RWPE1 (cell line): ENCODE measurements at places on chromosomes 2 and 18.

DNA sequence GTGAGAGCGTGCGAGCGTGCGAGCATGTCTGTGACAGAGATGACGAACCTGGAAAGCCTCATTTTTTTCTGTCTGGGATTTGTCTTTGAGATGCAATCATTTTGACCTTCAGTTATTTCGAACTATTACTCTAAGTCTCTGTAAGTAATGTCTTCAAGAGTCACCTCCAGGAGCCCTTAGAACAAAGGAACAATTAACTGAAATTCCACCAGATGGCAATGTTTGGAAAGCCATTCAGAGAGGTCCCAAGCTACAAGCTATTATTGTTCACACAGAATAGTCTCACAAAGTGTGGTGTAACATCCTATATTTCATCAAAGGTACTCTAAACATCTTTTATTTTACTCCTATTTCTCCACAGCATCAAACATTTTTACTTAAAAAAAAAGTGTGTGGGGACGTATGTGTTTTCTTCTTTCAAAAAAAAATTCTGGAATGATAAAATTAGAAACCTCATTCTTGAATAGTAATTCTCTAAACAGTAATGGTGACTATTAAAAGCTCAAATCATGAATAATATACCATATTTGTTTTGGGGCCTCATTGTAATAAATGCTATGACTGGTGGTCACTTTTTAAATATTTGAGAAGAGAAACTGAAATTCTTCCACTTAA is 35.1 kb upstream of the MAPRE2 start:
- peak; percentile 31 for DNase-seq

- DNase-seq: no peak
These were observed 458.0 kb downstream of the CPS1 start for GRCh38 chr2:211014376-211014775.

- no peak for DNase-seq
These were observed 927.6 kb upstream of the FANCL start for GRCh38 chr2:59168766-59169165.

- no peak for DNase-seq
These were observed 10.2 kb upstream of the GTF2A1L start for GRCh38 chr2:48607307-48608014.

GRCh38 chr2:86414996-86415395 is 26.2 kb upstream of the KDM3A start:
- DNase-seq: peak; percentile 40

- DNase-seq: no peak
These were observed 23.5 kb downstream of the HADHB start for GRCh38 chr2:26268213-26268612.

GRCh38 chr2:193561054-193561453 is 1366.3 kb upstream of the TMEFF2 start:
- DNase-seq: no peak

DNA sequence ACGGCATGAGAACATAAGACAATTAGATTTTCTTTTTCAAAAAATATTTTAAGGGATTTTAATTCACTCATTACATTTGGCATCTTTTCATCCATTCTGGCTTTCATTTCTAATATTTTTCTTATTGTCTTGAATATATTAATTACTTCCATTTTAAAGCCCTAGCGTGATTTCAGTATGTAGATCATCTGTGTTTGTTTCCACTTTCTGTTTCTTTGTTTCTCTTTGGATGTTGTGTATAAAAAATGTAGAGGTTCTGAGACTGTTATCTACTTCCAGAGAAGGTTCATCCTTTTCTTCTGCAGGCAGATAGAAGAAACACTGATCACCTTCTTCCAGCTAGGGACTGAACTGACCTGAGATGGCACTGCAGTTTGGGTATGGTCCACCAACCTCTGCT is 664.4 kb upstream of the SLC39A10 start:
- no peak for DNase-seq

DNA sequence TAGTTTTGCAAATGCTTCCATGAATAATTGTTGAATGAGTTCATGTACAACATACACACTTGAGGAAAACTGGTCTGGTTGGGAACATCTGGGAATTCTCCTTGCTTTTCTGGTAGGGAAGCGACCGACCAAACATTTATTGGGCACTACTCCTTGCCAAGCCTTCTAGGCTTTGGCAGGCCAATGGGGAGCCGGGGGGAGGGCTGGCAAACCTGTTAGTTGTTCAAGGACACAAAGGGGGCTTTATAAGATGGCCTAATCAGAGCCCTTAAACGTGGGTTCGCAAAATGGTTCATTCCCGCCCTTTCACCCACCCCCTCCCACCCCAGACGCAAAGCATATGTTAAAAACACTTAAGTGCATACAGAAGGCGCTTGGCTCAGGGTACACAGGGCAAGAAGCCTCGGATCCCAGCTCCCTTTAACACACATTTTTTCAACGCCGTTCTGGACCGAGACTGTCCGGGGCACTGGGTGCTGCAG is 844 bp upstream of the VSNL1 start:
- DNase-seq: no peak

DNA sequence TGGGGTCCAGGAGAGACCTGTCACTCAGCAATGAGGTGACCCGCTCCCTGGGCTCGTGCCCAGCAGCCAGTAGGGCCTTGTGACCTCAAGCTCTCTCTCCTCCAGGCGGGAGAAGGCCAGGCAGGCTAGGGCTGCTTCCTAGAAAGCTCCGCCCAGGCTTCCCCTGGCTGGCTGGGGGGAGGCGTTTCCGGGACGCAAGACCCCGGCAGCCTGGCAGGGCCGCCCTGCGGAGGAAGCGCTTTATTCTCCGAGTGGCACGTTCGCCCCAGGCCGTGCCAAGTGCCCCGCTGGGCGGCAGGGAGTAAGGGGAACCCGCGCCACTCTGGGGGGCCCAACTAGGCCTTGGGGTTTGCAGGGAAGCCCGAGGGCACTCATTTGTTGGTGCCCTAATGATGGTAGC is 21.2 kb upstream of the EPAS1 start:
- DNase-seq: no peak

GRCh38 chr2:197759013-197759412 is 26.1 kb downstream of the BOLL start:
- DNase-seq: no peak

DNA sequence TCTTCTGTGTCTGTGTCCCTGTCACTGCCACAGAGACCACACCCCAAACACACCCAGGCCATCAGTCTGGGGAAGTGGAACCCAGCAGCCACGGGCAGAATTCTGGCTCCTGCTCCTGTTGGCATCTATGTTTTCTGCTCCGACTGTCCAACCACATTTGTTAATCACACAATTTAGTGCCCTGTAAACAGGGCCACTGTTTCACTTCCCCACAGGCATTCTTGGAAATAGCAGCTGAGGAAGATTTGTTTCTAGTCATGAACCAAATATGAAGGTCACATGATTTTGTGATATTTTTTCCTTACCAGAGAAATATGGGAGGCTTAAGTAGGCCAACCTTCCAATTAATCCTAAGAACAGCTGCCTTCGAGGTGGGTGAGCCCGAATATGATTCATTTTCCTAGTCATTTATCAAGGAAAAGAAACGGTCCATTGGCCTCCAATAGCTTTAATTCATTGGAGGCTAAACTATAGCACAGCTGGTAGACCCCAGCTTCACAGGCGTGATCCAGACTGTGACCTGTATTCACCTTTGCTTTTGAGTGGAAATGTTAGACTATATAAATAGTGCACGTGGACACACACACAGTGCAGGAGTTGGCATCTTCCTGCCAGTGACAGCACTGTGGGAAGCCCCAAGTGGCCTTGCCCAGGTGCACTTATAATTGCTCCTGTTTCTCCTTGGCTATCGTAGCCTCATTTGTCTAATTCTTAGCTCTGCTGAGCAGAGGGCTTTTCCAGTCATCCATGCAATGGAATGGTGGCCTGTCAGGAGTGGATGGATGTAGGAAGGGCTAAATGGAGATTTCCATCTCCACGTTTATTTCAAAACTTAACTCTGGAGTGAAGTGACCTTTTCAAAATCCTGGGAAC is 267.9 kb downstream of the LPIN1 start:
- DNase-seq: no peak

DNA sequence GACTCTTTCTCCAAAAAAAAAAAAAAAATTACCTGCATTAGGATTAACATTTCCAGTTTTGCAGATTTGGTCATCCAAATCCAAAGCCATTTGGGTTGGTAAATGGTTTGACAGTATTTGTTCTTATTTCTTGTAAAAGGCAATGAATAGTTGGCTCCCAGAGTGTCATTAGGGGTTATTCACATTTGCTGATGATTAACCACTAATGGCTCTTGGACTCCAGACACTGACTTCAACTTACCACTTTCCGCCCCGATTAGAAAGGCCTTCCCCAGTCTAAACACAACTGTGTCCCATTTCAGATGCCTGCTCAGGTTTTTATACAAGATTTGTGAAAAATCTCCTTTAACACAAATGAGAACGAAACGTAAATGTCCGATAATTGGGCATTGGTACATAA is 9.6 kb upstream of the TGIF1 start:
- no peak for DNase-seq

GRCh38 chr2:38602732-38603401 is at the start of gene HNRNPLL:
TSS of gene HNRNPLL (minus strand) at chr2:38602928. CDS start at chr2:38602626, 302 bp downstream.
- peak; percentile 99 for DNase-seq

DNA sequence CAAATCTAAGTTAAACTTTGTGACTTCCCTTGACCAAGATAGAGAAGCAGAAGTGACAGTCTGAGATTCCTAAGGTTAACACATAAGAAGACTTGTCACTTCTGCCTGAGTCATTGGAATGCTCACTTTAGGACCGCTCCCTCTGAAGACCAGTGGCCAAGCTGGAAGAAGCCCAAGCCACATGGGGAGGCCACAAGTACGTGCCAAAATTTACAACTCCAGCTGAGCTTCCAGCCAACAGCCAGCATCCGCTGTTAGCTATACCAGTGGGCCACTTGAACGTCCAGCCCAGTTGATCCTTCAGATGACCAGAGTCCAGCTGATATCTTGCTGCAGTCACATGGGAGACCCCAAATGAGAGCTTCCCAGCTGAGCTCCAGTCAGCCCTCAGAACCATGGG is 18.1 kb upstream of the ANTXR1 start:
- no peak for DNase-seq

- no peak for DNase-seq
These were observed 115.1 kb downstream of the KCNE4 start for GRCh38 chr2:223166983-223167650.

GRCh38 chr2:12858786-12859185 is 142.1 kb downstream of the TRIB2 start:
- no peak for DNase-seq

- DNase-seq: no peak
These were observed 31.7 kb downstream of the PCARE start for GRCh38 chr2:29042561-29043075.

DNA sequence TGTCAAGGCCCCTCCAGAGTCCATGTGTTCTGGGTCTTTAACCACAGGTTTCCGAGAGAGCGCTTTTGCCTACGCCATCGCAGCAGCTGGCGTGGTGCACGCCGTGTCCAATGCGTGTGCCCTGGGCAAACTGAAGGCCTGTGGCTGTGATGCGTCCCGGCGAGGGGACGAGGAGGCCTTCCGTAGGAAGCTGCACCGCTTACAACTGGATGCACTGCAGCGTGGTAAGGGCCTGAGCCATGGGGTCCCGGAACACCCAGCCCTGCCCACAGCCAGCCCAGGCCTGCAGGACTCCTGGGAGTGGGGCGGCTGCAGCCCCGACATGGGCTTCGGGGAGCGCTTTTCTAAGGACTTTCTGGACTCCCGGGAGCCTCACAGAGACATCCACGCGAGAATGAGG is 9.3 kb downstream of the WNT10A start:
- no peak for DNase-seq

GRCh38 chr2:222514901-222515300 is 90.6 kb downstream of the SGPP2 start:
- no peak for DNase-seq

- DNase-seq: no peak
These were observed 29.4 kb upstream of the EIF2AK3 start for GRCh38 chr2:88656690-88657089.

DNA sequence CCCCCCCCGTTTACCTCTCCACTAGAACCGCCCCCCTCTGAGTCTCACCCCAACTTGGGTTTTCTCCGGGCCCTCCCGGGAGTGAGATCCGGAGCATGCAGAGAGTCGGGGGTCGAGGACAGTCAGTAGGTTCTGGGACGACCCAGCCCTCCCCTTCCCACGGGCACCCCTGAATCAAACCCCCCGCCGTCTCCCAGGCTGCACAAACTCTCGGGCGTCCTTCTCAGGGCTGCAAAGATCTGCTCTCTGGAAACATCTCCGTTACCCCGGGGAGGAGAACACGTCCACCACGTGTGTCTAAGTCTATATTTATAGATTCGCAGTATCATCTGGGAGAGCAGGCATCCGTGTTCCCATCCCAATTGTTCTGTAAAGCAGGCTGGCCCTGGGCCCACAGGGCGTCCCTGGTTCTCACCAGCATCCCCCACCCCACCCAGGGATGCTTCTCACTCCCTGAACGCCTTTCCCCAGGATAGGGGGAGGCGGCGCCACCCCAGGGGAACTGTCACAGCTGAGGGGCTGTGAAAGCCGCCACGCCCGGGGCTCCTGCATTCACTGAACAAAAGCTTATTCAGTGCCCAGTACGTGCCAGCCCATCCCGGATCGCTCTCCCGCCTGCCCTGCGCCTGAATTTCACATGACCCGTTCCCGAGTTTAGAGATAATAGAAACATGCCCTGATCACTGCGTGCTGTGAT is 765 bp upstream of the DIPK1C start:
- no peak for DNase-seq

DNA sequence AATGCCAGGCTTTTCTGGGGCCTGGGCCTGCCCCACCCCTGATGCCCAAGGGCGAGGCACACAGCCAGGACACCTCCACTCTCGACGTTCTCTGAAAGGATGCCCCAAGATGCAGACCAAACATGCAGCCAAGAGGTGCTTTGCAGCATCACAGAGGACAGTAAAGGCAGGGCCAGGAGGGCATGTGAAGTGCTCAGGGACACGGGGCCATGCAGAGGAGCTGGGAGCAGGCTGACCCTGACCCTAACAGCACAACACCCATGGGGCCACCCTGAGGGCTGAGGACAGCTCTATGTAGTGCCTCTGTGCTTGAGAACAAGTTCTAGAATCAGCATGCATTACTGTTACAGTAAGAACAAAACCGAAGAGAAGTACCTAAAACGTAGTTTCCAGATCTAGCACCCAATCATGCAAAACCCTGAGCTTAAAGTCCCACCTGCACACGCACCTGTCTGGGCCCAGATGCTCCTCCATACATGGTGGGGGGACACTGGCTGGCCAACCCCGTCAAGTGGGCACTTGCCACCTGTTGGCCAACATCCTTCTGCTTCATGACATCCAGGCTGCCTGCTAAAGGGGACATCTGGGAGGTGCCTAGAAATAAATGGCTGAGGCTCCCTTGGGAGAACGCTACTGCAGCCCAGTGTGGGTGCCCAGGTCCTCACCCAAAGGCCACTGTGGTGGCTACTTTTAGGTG is 15.4 kb downstream of the HS6ST1 start:
- DNase-seq: no peak

DNA sequence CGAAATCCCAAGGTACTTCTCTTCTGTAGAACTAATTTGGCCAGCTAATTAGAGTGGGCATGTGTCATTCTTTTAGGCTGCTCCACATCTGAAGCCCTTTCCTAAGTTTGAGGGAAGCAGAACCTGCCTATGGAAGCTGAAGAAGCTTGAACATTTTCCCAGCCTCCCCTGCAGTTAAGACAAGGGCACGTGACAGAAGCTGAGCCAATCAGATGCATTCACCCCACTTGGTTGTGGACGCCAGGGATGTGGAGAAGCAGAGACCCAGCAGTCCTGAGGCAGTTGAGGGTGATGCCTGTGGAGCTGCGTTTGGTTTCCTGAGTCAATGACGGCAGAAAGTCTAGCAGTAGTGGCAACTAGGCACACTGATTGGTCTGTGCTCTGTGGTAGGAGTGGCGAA is 26.1 kb upstream of the CERS6 start:
- no peak for DNase-seq
